ENCODE measurements at places on chromosomes 2 and 18.

DNA sequence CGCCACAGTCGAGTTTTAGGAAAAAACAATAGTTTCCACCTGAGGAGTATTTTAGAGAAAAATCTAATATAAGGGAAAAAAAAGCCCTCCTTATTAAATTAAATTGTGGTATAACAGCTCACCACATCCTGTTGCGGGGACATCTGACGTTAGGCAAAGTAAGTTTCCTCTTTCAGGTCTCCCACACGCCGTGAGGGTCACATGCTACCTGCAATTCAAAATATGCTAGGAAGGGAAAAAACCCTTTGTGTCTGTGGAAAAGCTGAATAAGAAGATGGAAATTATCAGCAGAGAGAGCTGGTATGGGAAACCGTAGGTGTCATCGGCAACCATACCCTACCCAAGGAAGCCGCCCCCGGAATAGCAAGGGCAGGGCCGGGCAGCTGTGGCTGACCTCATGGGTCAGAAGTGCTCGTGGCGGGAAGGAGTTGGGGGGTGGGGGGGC lies 128.0 kb downstream of the NFATC1 start:
- H3K4me3 ChIP-seq, result no peak overlapping the region
- H3K27me3 ChIP-seq, result no peaks in the 10 kb centered on the region
- no peak for DNase-seq
- H3K27ac ChIP-seq, result no peak overlapping the region

DNA sequence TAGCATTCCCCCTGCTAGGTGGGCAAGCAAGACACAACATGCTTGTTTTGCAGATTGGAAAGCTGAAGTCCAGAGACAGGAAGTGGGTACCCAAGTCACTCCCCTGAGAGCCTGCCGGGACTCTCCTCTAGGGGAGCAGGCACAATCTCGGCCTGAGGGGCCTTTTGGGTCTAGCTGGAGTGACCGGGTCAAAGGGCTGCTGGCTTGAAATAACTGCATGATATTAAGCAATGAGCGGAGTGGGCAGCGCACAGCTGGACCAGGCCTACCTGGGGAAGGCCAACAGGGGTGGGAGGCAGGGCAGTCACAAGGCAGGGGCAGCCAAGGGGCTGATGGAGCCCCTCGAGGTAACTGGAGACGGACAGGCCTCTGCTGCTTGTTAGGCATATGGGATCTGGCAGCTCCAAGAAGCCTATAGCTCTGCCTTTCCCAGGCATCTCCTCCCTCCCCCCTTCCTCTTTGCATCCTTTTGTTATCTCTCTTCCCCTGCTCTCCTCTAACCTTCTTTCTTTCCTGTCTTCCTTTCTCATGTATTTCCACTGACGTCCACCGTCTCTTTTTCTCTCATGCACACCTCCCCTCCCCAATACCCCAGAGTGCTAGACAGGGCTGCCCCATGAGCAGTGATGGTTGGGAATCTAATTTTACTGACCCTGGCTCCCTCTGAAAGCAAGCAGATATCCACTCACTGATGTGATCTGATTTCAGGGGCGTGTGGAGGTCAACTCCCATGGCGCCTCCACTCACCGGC lies 237.5 kb downstream of the LOXHD1 start:
- H3K27me3 ChIP-seq, result no peaks in the 10 kb centered on the region
- no peak for DNase-seq
- H3K4me1 ChIP-seq, result peaks cover 2% of the 10 kb centered on the region
- no peaks in the 10 kb centered on the region for H3K36me3 ChIP-seq

- H3K27me3 ChIP-seq, result no peaks in the 10 kb centered on the region
- no peak overlapping the region for H3K4me3 ChIP-seq
- DNase-seq, result no peak
Observed at GRCh38 chr2:4765787-4766530, 926.2 kb upstream of the SOX11 start.

- no peaks in the 10 kb centered on the region for H3K27me3 ChIP-seq
- no peaks in the 10 kb centered on the region for H3K36me3 ChIP-seq
- no peak overlapping the region for H3K27ac ChIP-seq
- H3K4me3 ChIP-seq, result no peak overlapping the region
- no peak for DNase-seq
- peaks cover 8% of the 10 kb centered on the region for H3K4me1 ChIP-seq
Observed at GRCh38 chr2:10389573-10389972, 58.6 kb downstream of the ODC1 start.

DNA sequence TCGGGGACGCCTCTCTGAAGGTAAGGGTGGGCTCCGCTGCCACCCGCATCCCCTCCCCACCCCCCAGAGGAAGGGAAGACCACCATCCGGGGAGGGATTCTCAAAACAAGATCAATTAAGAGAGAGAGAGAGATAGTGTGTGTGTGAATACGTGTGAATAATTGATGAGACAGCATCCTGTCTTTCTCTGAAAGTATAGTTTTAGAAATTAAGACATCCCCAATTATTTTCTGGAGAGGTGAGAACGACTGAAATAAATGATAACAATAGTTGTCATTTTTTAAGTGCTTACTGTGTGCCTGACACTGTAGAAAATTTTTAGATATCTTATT lies 751 bp downstream of the IL18R1 start:
- H3K4me1 ChIP-seq, result no peaks in the 10 kb centered on the region
- H3K4me3 ChIP-seq, result peak overlapping the region; percentile 57
- DNase-seq, result no peak

GRCh38 chr2:163682695-163683094 lies 53.1 kb downstream of the FIGN start:
- H3K4me3 ChIP-seq, result no peak overlapping the region
- DNase-seq, result no peak
- H3K4me1 ChIP-seq, result no peaks in the 10 kb centered on the region
- peaks cover 36% of the 10 kb centered on the region for H3K27me3 ChIP-seq
- H3K36me3 ChIP-seq, result no peaks in the 10 kb centered on the region

DNA sequence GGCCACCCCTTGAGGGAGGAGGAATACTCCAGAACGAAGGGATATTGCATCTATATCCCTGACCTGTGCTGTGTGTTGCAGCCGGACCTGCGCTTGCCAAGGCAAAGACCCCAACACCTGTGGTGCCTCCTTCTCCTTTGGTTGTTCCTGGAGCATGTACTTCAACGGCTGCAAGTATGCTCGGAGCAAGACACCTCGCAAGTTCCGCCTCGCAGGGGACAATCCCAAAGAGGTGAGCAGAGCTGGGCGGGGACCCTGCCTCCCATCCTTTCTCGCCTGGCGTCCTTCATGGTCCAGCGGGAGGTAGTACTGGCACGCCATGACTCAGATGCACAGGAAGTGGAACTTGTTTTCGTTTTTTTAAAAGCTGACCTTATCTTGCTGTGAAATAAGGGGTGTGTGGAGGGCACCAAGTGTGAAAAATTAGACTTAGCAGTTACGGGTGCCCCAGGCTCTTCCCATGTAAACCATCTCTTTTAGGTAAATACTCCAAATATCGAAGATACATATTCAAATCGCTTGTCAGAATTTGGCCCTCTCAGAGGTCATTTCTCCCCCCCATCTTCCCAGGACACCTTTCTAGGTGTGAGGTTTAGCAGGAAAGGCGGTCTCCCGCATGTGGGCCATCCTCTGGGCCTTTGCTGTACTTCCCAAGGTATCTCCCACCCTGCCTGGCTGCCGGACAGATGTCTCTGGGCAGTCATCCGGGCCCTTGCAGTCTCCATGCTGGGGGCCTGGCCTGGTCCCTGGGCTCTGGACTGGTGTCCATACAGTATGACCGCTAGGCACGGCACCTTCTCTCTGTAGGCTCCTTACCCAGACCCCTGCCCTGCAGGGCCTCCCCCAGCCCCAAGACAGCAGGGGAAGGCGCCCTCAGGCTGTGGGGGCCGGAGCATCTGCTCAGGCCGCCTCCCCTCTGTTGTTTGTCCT lies 57.6 kb downstream of the BOLA3 start:
- no peak overlapping the region for H3K4me3 ChIP-seq
- peaks cover 11% of the 10 kb centered on the region for H3K36me3 ChIP-seq
- no peak for DNase-seq
- no peak overlapping the region for H3K27ac ChIP-seq

- H3K4me1 ChIP-seq, result peaks cover 23% of the 10 kb centered on the region
- no peaks in the 10 kb centered on the region for H3K27me3 ChIP-seq
- no peaks in the 10 kb centered on the region for H3K36me3 ChIP-seq
- no peak overlapping the region for H3K27ac ChIP-seq
- no peak overlapping the region for H3K4me3 ChIP-seq
Observed at GRCh38 chr2:43133708-43134570, 92.5 kb downstream of the ZFP36L2 start.

- H3K4me1 ChIP-seq, result no peaks in the 10 kb centered on the region
- no peaks in the 10 kb centered on the region for H3K27me3 ChIP-seq
- no peak overlapping the region for H3K4me3 ChIP-seq
- H3K36me3 ChIP-seq, result no peaks in the 10 kb centered on the region
- DNase-seq, result no peak
Observed at GRCh38 chr18:37225279-37225678, 340.3 kb downstream of the CELF4 start.

DNA sequence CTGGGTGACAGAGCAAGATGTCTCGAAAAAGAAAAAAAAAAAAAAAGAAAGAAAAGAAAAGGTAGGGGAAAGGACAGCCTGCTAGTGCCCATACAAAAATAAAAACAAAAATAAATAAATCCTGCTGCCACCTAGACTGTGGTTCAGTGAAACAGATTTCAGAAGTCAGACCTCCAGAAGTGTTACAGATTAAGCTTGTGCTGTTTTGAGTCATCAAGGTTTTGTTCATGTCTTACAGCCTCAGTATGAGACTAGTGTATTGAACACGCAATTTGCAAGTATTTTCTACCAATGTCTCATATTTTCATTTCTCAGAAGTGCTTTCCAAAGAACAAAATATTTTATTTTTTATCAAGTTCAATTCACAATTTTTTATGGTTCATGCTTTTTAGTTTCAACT lies 720.4 kb upstream of the GYPC start:
- no peak for DNase-seq
- no peaks in the 10 kb centered on the region for H3K4me1 ChIP-seq
- no peak overlapping the region for H3K4me3 ChIP-seq
- H3K27ac ChIP-seq, result no peak overlapping the region
- H3K36me3 ChIP-seq, result no peaks in the 10 kb centered on the region

GRCh38 chr18:26040051-26040656 lies 50.3 kb downstream of the SS18 start:
- no peak for DNase-seq
- no peak overlapping the region for H3K27ac ChIP-seq
- H3K4me1 ChIP-seq, result no peaks in the 10 kb centered on the region
- no peaks in the 10 kb centered on the region for H3K27me3 ChIP-seq

DNA sequence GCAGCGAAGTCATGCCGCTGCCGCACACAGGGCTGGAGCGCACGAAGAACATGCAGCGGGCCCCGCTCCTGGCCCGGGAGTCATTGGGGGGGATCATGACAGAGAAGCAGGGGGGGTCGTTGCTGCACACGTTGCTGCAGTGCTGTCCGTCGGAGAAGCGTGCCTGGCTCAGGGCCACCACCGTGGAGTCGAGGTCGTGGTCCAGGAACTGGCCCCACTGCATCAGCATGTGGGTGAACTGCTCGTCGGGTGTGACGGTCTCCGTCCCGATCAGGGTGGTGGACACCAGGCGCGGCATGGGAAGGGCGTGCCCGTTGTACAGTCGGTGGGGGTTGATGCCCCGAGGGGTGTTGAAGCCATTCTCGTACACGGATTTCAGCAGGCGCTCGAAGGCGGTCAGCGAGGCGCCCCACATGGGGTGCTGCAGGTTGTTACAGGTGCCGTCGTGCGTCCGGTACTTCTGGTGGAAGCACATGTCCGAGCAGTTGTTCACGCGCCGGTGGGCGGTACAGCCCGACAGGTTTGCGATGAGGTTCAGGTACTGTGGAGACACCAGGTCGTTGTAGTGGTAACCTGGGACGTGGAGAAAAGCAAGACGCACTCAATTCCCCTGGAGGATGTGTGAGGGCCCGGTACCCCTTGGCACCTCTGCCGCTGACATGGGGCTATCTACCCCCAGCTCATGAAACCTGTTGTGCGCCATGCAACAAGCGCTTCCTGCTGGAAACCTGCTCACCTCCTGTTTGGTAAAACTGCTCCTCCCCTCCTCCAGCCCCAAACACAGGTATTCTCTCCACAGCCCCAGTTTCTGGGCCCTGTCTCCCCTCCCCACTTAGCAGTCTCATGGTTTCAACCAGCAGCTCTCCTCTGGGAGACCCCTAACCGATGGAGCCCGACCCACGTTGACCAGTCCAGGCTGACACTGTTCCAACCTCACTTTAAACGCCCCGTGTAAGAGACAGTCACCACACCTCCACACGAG lies 94.9 kb downstream of the PXDN start:
- H3K36me3 ChIP-seq, result no peaks in the 10 kb centered on the region
- no peaks in the 10 kb centered on the region for H3K4me1 ChIP-seq
- no peak overlapping the region for H3K4me3 ChIP-seq
- no peak for DNase-seq
- H3K27me3 ChIP-seq, result no peaks in the 10 kb centered on the region

- no peaks in the 10 kb centered on the region for H3K36me3 ChIP-seq
- no peak overlapping the region for H3K27ac ChIP-seq
- H3K27me3 ChIP-seq, result no peaks in the 10 kb centered on the region
Observed at GRCh38 chr18:44856157-44856556, 175.5 kb downstream of the SETBP1 start.

DNA sequence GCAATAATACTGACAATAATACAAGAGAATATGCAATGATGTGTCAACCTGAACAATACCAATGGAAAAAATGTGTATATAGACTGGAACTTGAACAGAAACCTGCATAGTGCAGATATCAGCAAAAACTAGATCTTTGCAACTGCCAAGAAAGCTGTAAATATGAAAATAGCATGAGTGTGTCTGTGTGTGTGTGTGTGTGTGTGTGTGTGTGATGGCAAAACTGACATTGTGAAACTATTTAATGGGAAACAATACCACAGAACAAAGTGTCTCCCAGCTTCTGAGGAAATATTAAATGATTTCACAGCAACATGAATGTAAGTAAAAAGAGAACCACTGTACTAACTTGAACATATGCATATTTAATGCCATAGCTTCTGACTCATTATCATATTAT lies 558.2 kb upstream of the LINC00305 start:
- no peaks in the 10 kb centered on the region for H3K36me3 ChIP-seq
- no peaks in the 10 kb centered on the region for H3K27me3 ChIP-seq
- H3K4me3 ChIP-seq, result no peak overlapping the region

DNA sequence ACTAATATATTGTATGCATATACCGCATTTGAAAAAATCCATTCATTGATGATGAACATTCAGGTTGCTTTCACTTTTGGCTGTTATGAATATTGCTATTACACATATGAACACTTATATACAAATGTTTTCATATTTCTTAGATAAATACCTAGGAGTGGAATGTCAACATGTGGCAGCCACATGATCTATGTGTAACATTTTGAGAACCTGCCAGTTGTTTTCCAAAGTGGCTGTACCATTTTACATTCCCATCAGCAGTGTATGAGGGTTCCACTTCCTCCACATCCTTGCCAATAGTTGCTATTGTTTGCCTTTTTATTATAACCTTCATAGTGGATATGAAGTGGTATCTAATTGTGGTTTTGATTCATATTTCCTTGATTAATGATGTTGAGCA lies 40.5 kb downstream of the CCDC85A start:
- no peaks in the 10 kb centered on the region for H3K27me3 ChIP-seq
- no peaks in the 10 kb centered on the region for H3K36me3 ChIP-seq
- H3K27ac ChIP-seq, result no peak overlapping the region
- DNase-seq, result no peak

GRCh38 chr2:170282851-170283250 lies 104.9 kb downstream of the MYO3B start:
- H3K4me1 ChIP-seq, result no peaks in the 10 kb centered on the region
- no peaks in the 10 kb centered on the region for H3K27me3 ChIP-seq
- no peak for DNase-seq
- H3K4me3 ChIP-seq, result no peak overlapping the region

Data from HCT116 (cell line).